ENCODE measurements at places on chromosomes 5 and 9.

DNA sequence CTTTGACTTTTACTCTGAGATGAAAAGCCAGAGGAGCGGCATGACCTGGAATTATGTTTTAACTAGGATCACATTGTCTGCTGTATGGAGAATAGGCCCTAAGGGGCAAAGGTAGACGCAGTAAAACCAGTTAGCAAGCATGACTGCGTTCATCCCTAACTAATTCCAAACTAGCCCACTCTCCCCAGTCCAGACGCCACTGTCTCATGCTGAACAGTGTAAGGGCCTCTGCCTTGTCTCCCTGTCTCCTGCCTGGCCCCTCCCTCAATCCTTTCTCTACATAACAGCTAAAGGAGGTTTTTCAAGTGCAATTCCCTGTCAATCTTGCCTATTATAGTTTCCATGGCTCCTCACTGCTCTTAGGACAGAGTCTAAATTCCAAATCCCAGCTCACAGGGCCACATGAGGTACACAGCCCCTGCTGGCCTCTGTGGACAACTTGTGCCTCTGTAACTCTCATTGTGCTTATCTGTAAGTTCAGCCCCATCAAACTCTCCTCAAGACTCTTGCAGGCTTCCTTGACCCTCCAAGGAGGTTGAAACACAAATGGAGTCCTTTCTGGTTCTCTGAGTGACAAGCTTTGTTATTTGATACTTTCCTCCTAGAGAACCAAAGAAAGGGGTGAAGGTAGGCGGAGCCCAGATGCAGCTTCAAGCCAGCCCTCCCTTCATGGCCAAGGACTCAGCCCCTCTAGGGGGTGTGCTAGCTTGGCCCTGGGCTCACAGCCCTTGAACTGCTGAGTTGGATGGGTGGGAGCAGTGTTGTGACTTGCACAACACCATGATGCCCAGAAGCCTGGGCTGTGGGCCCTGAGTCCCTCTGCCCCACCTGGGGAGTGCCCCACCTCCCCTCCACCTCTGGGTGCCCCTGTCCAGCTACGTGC, 16.0 kb upstream of the SLC22A4 start:
- DNase-seq = no peak

DNA sequence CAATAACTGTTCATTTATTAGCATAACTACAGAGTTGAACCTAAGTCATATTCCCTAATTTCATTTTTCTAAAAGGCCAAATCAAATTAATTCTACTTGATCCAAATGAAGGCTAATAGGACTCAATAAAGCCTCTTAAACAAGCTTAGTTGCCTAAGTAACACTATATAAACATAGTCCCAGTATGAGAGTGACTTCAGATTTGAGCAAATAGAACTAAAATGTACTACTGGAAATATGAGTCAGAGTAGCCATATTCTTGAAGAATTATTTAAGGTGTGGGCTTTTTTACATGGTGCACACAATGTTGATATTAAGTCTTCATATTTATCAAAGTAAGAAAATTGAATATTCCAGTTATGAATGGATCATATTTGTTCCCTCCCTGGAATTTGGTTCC, 872.3 kb downstream of the MAT2B start:
- no peak for DNase-seq

- no peak for DNase-seq
Measured at GRCh38 chr5:110852541-110852940, 113.7 kb downstream of the SLC25A46 start.

DNA sequence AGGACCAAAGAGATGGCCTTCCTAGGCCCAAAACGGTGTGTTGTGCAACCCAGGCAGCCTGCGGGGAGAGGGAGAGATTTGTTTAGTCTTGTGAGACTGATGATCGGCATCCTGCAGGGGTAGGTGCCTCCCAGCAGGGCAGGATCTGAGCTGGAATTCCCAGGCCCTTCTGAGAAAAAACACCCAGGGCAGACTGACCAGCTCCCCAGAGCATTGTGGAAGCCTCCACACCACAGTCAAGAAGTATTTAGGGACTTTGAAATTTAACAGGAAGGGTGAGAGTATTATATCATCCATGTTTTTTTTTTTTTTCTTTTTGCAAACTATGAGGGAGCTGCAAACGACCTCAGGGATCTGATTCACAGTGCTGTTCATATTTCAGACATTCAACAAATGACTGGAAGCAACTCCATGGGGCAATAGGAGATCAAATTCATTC, 104.5 kb upstream of the LHFPL2 start:
- DNase-seq = no peak

Data from HT-29 (cell line).